H1 (cell line): ENCODE measurements at places on chromosomes 12 and 14. TPM values are rescaled to one million over a fixed set of nuclear protein-coding genes. Genes with fewer than 3 reads are reported as not detected.

Gene PKP2
- total RNA-seq, result 44.2 and 44.8 TPM in 2 replicates

Gene SPIC
- not detected in 2 replicates for total RNA-seq

Gene PMCH
- not detected in 2 replicates for total RNA-seq

Gene PTGR2
- 14.0 and 17.5 TPM in 2 replicates for total RNA-seq

Gene COCH
- total RNA-seq, result 30.0 and 30.8 TPM in 2 replicates

Gene UBE3B
- total RNA-seq, result 21.1 and 21.8 TPM in 2 replicates

Gene NRL
- 1.1 TPM in 2 replicates for total RNA-seq

Gene ASB2
- 0.77 and 1.0 TPM in 2 replicates for total RNA-seq

Gene KRT3
- not detected in 2 replicates for total RNA-seq

Gene KRT71
- total RNA-seq, result not detected in 2 replicates
